ENCODE measurements at places on chromosomes 5 and 9.

GRCh38 chr5:168005936-168006335 lies 285.5 kb upstream of the WWC1 start:
- no peak for DNase-seq

DNA sequence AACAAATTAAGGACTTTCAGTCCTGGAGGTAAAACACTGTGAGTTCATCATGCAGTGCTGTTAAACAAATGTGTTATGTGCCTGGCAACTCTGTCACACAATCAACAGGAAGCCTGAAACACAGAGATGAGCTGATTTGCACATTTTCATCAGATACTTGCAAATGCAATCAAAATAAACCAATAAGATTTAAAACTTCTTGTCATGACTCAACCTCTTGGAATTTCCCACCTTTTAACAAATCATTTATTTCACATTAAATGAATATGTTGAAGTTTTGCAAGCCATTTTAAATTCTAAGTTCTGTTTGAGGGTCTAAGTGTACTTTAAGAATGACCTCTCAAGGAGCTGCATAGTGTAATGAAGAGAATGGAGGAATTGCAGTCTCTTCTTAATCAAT lies 64.4 kb downstream of the ANXA1 start:
- DNase-seq: no peak

GRCh38 chr5:35852084-35852734 lies 4.5 kb upstream of the IL7R start:
- DNase-seq: peak; percentile 62

GRCh38 chr5:131515348-131515747 lies 119.7 kb downstream of the RAPGEF6 start:
- DNase-seq: no peak

DNA sequence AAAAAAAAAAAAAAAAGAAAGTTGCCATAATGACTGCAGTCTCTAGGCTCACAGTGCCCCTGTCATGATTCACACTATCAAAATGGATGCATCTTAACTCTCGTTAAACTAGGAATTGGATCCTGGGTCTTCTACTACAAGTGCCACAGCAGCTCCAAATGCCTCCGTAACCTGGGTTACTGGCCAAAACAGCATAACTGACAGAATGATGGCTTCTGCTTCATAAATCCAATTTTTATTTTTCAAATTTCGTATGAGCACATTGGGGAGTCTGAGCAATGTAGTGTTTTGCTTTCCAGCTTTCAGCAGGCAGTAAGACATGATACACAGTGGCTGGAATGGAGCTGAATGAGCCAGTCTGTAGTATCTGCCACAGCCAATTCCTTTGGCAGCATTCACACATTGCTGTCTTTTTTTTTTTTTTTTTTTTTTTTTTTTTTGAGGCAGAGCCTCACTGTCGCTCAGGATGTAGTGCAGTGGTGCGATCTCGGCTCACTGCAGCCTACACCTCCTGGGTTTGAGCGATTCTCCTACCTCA lies 36.0 kb upstream of the NPM1 start:
- DNase-seq: no peak

- DNase-seq: no peak
Observed at GRCh38 chr9:111799915-111800526, 5.3 kb upstream of the SHOC1 start.

GRCh38 chr9:135241381-135242048 lies 154.0 kb downstream of the OLFM1 start:
- no peak for DNase-seq

- DNase-seq: no peak
Observed at GRCh38 chr9:96140296-96141127, 161.5 kb downstream of the HSD17B3 start.

GRCh38 chr5:218457-219291 lies 554 bp downstream of the SDHA start:
- DNase-seq: peak; percentile 24

DNA sequence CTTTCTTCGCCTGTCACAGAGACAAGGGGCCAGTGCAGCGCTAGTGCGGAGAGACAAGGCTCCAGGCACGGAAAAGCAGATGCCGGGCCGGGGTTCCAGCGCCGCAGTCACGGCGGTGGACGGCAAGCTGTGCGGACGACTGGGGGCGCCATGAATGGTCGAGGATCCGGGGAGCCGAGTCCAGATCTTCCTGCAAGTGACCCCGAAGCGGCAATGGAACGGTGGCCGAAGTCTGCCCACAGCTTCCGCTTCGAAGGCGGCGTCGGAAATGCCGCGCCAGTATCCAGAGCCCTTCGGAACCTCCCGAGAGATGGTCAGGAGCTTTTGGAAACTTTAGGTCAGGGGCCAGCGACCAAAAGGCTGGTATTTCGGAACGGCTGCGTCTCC lies 601 bp upstream of the FAF2 start:
- DNase-seq: no peak

GRCh38 chr9:93827545-93828330 lies 127.4 kb downstream of the BARX1 start:
- DNase-seq: peak; percentile 27

DNA sequence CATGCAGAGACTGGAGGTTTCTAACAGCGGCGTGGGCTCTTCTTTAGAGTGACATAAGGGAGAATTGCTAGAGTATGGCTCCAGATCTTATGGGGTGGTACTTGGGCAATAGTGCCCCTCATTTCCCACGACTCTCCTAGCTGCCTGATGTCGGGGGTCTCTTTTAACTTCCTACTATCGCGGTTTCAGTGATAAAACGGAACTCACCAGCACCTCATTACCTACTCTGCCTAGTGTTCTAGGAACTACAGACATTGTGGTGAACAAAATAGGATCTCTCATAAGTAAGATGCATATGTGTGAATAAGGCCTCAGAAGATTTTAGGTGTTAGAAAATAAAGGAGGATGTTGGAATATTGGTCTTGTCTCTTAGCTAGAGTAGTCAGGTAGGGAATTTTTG lies 1.1 kb downstream of the ICE1 start:
- no peak for DNase-seq

DNA sequence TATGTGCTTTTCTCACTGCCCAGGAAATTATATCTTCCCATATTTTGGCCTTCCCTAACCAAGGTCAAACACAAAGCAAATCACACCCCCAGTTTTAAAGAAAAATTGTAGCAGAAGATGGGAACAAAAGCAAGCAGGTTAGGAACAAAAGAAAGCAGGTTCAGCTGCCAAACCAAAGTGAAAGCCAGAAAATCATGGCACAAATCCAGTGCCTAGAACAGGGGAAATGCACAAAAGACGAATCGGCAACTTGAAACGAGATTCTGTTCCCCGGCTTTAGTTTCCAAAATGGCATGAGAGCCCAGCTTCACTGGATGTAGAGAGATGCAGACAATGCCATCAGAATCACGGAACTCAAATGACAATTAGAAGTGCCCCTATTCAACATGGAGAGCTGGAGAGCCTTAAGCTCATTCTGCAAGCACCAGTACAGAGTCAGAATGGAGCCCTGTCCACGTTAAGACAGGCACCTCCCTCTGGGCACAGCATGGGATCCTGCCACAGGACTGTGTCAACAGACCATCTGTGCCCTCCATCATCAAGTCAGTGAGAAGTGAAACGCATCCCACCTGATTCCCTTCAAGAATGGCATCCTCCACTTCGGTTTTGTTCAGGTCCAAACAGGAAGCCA lies 13.8 kb downstream of the DNAH5 start:
- DNase-seq: no peak

DNA sequence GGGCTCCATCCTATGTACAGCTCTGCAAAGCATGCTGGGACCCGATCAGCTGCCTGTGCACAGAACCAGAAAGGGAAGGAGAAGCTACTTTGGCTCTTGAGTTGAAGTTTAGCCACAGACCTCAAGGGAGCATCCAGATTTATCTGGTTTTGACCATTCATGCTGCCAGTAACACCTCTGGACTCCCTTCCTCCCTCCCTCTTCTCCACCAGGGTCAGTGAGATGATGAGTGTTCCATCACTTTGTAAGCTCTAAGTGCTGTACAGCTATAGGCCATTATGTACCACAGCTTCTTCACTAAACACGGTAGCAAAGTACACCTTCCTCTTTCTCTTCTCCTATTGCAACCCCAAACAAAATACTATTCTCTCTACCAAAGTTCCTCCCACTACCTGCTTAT lies 77.9 kb downstream of the GLIS3 start:
- DNase-seq: no peak
